ENCODE measurements at places on chromosomes 4 and X.
A peak's percentile ranks its signal among the peaks of the same experiment; 100 is the strongest.

DNA sequence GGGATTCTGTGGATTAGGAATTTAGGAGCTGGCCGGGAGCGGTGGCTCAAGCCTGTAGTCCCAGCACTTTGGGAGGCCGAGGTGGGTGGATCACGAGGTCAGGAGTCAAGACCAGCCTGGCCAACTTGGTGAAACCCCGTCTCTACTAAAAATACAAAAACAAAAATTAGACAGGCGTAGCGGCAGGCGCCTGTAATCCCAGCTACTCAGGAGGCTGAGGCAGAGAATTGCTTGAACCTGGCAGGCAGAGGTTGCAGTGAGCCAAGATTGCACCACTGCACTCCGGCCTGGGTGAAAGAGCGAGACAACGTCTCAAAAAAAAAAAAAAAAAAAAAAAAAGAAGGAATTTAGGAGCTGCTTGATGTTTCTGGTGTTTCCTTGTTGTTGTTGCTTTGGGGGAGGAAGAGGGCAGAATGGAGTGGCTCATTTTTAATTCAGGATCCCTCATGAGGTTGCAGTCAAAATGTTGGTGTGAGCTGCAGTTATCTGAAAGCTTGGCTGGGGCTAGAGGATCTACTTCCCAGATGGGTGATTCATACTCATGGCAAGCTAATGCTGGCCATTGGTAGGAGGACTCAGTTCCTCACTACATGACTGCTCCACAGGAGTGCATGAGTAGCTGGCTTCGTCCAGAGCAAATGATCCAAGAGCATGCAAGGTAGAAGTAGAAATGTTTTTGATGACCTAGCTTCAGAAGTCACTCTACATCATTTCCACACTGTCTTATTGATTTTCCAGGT, 26.5 kb upstream of the JADE1 start:
- no peak for DNase-seq

DNA sequence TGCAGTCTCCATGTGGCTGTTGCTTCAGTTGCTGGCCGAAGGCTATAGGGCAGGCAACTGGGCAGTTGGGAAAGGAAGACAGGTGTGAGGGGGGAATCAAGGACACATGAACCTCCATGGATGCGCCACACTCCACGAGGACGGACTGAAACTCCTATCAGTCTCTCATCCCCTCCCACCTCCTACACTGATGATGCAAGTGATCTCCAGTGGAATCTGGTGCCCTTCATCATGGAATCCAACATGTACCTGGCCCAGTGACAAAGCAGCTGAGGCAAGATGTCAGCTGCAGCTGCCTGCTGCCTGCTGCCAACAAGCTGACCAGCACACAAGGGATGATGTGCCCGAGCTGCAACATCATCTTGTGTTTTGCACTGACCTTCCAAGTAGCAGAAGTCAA, 26.0 kb upstream of the MGST2 start:
- DNase-seq = no peak

DNA sequence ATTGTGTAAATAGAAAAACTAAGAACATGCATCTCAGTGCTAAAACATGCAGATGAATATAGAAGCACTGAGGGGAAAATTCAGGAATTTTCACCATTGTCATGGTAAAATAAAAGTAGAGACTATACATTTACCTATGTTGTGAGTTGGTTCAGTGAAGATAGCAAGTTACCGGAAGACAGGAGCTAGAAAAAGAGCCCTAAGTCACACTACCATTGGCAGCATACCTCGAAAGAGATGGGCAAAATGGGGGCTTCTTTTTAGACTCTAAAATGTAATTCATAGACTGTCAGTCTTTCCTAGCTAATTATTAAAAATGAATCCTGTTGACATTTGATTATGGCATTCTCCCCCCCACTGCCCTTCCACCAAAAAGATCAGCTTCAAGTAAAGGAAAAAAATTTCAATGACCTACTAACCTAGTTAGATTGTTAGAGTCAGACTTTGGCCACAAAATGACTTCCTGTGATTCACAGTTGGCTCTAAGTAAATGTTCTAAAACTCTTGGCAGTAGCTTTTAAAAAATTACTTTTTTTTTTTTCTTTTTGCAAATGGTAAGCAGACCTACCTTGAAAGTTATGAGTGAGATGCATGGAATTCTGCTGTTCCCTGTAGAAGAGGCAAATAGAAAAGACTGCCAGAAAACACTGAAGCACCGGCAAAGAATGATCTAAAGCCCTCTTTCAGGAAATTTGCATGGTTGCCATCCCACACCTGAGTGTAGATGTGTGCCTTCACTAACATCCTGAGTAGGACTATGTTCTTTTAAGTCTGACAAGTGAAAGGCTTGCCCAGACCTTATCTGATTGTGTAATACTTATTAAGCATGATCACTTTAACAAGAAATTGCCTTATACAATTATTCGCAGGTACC, 26.4 kb upstream of the ARSJ start:
- no peak for DNase-seq

GRCh38 chr4:53889326-53890055, 174.9 kb downstream of the CHIC2 start:
- no peak for DNase-seq

DNA sequence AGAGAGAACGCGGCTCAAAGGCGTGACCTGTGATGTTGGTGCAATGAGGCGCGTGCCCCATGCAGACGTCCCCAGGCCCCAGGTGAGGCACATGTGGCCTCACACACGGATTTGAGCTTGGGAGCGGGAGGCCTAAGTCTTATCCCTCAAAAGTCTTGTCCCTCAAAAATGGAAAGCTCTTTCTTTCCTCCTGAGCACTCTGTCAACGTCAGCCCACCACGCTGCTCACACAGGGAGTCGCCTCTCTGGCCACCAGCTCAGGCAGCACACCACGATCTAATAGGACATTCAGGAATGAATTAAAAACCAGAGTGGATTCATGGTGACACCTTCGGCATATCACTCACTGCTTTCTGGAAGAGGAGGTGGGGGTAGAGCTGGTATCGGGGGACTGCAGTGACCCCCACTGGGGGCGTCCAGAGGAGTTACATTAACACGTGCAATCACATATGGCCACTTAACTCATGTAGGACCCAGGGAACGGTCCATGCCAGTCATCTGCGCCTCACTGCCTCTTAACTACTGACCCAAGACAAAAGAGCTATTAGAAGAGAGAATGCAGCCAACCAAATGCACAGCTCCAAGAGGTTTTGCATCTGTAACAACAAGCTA, 21.9 kb upstream of the CYP4V2 start:
- DNase-seq = no peak

GRCh38 chr4:147862043-147862692, 130.3 kb downstream of the ARHGAP10 start:
- no peak for DNase-seq

GRCh38 chrX:10769195-10769594, 148.8 kb upstream of the MID1 start:
- DNase-seq = no peak

DNA sequence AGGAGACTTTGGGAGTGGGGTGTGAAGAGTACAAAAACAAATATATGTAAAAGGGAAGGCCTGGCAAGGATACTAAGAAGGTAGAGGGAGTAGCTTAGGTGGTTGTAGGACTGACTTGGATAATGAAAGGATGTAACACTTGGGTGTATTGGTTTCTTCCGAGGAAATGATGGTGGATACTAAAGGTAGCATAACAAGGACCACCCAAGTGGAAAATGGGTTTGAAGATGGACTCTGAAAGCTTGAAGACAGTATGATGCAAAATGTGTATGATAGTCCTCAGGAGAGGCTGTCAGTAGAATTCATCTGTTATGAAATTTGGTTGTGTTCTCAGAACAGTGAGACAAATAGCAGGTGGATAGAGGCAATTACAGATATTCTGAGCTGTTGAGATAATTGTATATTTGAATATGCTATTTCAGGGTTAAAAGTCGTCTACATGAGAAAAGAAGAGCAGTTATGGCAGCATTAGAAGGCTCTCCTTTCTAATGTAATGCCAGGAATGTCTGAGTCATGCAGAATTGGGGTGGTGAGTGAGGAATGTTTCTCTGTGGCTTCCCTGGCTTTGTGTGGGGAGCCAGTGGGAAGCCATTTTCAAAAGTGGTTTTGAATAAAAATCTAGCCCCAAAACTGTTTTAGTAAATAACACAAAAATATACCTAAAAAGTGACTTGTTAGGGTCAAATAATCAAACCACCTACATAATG, 75.6 kb downstream of the FHIP1A start:
- DNase-seq = no peak

DNA sequence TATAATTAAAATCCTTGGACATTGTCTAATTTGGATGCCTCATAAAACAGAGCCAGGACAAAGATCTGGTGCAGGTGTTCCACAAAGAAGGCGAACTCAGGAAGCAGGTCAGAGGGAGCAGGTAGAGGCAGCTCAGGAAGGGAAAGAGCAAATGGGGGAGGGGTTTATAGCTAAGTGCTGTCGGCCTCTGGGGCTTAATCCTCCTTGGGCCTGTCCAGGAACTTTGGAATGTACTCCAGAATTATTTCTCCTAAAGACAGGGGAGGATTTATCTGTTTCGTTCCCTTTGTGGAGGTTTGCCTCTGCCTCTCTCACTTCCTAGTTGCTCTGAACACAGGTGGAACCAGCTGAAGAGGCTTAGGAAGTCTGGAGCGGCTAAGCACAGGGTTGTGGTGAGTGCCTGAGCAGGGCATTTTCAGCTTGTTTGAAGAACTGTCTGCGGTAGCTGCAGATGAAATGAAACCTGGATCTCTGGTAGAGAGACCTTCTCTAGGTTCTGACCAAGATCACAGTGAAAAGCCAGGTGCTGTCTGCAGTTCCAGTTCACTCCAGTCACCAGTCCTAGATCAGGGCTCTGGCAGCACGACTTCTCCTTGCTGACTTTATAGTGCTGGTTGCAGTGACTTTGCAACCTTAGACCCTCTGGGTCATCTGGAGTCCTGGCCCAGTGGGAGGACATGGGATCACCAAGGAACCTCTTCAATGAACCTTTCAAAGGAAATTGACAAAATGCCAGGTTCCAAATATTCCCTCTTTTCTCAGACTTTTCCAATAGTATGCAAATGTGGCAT, 519.2 kb downstream of the PCDH10 start:
- no peak for DNase-seq

DNA sequence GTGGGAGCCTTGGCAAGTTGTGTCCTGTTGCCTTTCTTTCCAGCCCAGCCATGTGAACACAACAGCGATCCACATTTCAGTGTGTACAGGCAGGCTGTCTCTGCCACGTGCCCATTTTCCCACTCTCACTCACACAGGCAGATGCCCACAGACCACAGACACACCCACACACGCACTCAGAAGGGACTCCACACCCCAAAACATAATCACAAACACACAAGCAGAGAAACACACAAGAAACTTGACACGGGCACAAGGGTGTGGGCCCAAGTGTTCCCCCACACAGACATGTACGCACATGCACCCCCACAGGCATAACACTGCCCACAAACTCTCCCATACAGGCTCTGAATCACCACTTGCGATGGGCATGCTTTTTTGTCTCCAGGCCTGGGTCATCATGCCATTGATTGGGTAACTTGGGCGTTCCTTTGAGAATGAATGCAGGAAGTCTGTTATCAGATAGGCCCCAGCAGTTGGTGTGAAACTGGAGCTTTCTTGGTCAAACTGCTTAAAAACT, 84.3 kb downstream of the NBDY start:
- DNase-seq = peak; percentile 23

DNA sequence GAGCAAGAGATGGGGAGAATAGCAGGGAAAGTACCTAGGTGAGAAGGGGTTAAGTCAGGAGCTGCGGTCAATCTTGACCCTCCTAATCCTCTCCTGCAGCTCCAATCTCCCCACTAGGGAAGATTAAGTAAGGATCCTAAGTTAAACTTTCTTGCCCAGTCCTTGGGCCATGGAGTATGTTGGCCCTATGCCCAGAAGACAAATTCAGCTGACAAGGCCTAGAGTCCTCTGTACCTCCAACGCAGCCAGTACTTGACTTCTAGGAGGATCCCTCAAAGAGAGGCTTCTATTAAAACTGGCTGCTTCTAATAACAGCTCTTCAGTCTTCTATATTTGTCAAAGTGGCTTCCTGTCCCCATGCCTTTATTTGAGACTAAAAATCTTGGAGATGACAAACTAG, 1.4 kb downstream of the CLDN2 start:
- DNase-seq = no peak

DNA sequence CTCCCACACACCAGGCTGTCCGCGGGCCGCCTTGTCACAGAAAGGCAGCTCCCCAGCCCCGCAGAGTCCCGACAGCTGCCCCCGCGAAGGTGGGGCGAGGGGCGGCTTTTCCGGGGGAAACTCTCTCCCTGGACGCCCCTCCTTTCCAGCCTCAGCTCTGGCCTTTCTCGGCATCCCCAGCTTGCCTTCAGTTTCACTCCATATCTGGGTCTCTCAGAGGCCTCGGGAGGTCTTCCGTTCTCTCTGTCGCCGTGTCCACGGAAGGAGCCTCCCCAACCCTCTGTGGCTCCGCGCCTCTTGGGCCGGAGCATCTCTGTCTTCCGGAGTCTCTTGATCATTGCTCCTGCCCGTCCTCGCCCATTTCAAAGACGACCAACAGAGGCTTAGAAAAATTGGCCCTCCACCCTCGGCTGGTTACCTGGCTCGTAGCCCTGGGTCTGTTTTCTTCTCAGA, 6.1 kb upstream of the MSX1 start:
- DNase-seq = no peak

- peak; percentile 15 for DNase-seq
Observed at GRCh38 chr4:4524364-4524763, 17.5 kb downstream of the STX18 start.

- DNase-seq = no peak
Observed at GRCh38 chrX:101774340-101774739, 114.7 kb upstream of the ARMCX2 start.

- DNase-seq = no peak
Observed at GRCh38 chrX:123990169-123990568, 28.7 kb downstream of the STAG2 start.

GRCh38 chr4:128528793-128529553, 241.4 kb upstream of the PGRMC2 start:
- no peak for DNase-seq

DNA sequence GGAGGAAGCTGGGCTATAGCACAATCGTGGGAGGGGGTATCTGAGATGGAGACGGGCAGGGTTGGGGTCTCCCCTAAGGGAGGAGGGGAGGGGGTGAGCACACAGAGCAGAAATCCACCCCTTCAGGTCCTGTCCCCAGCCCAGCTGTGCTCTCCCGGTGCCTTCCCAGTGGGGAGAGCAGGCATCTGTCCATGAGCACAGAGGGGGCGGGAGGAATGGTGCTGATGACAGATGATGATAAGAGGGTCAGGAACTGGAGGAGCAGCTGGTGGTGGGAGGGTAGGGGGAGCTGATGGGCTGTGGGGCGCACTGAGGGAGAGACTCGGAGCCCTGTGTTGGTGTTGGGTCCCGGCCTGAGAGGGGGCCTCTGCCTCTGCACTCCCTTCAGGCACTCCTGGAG, 8.6 kb downstream of the ATP2B3 start:
- no peak for DNase-seq

GRCh38 chr4:98639523-98639922, 18.9 kb downstream of the TSPAN5 start:
- no peak for DNase-seq

Measured in stimulated activated CD8-positive, alpha-beta memory T cell treated with anti-CD3 and anti-CD28 coated beads, Interleukin-12 subunit alpha, Interleukin-12 subunit beta, amount 100 ng/mL, for 1 hour (primary cell).